ENCODE measurements at places on chromosomes 5 and 9. TPM values are rescaled to one million over a fixed set of nuclear protein-coding genes. Genes with fewer than 3 reads are reported as not detected.

GRCh38 chr5:33934176-33934575 is 2.0 kb upstream of the RXFP3 start:
- DNase-seq = no peak

GRCh38 chr5:133456933-133457402 is 155.4 kb downstream of the FSTL4 start:
- no peak for DNase-seq

GRCh38 chr9:108991479-108991878 is 21.8 kb downstream of the CTNNAL1 start:
- no peak for DNase-seq

KIF12 gene
- polyA plus RNA-seq = 2.5 TPM

DNA sequence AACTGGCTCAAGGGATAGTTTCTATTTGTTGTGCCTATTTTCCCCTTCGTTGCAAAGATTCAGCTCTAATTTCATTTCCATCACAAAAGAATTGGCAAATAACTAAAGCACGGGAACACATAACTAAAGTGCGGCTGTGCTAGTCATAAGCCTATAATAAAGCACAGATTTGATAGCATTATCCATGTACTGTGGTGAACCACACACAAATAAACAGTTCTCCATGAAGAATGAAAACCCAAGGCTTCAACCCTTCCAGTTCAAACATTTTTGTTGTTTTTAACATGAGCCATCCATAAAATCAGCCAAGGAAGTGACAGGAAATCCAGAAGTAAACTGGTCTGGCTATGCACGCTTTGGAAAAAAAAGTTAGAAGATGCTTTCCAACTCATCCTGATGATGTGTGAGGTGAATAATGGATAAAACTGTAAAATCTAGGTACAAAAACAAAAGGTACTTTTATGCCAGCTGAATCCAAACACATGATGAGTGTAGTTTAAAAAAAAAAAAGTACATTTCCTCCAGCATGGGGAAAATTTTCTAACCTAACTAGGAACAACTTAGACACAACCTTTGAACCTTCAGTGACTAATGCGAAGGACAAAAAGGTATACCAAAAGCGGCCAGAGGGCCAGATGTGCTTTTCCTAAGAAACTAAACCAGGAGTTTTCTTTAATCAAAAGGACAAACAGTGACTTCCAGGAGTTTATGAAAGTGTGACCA is 10.2 kb downstream of the ZNF608 start:
- DNase-seq = no peak

- no peak for DNase-seq
These were observed 440.6 kb upstream of the PAPPA start for GRCh38 chr9:115712981-115713380.

DNA sequence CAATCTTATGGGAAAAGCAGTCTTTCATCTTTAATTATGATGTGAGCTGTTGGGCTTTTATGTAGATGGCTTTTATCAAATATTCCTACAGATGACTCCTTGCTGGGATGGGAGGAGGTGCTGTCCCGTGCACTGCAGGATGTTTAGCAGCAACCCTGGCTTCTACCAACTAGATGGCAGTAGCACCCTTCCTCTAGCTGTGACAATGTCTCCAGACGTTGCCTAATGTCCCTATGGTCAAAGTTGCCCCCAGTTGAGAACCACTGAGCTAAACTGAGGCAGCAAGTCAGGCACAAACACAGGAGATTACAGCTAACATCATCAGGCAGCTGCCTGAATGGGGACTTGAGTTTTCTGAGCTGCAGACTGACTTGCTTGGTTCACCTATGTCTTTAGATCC is 401.9 kb upstream of the PDE4D start:
- DNase-seq = no peak

SIT1 gene
- not detected for polyA plus RNA-seq

ANKRD33B gene
- 1.5 TPM for polyA plus RNA-seq

- DNase-seq = no peak
These were observed 29.1 kb downstream of the CFAP77 start for GRCh38 chr9:132439153-132439552.

- no peak for DNase-seq
These were observed 29.4 kb upstream of the HSD17B3 start for GRCh38 chr9:96331236-96331947.

DNA sequence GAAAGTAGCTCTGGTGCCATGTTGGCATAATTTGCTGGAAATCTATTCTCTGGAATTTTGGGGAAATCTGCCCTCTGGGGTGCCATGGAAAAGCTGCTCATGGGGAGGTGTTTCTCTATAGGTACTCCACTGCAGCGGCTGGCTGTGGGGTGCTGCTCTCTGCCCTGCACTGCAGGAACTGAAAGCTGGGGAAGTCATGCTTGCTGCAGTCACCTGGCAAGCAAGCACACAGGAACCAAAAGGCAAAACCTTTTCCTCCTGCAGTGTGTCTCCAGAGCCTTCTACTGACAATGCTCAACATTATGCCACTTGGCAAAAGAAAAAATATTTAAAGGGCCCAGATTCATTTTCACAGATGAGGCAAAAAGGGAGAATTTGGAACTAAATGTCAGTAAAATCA is 25.8 kb upstream of the CARNMT1 start:
- no peak for DNase-seq

PDE8B gene
- 3.2 TPM for polyA plus RNA-seq

DNA sequence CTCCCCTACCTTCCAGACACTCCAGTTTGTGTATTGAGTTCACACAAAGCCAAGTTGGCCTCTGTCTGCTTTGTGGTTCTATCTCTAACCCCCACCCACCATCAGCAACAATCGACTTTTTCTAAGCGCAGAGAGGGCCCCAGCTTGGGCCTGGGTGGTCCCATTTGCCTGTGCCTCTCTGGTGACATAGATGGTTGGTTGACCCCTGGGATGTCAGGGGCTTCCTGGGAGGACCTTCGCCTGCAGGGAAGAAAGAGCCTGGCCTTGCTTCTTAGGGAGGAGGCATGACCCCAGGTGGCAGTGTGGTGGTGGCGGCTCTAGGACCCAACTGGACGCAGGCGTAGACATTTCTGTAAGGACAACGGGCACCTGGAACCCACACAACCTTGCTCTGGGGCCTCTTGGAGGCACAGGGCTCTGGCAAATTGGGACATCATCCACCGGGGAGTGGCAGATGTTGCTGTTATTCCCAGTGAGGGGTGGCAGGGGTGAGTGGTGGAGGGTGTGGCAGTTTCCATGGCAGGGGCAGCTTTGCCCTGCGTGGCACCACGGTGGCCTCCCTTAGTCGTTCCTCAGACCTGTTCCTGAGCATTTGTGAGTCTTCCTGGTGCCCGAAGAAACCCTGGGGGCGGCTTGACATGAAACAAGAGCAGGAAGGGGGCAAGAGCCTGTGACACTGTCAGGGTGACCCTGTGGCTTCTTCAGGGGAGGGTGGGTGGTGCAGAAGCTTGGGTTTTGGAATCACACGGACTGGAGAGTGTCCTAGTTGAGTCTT is 171.0 kb upstream of the IER5L start:
- no peak for DNase-seq

DNA sequence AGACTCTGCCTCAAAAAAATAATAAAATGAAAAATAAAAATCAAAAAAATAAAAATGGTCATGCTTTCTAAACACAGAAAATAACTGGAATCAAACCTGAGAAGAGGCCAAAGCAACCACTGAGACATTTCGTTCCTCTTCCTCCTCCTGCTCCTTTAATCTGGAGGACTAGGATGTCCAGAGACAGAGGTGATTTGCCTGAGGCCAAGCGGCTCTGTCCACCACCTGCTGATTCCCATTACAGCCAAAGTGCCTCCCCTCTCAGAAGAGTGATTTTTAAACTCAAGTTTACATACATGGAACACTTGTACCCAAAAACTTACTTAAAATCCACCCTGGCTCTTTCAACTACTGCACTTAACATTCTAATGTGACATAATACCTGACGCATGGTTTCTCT is 65.6 kb downstream of the TLE1 start:
- no peak for DNase-seq

GRCh38 chr5:71949772-71950171 is 157.5 kb upstream of the MAP1B start:
- no peak for DNase-seq

- DNase-seq = no peak
These were observed 86.2 kb downstream of the GCNT1 start for GRCh38 chr9:76545191-76545590.

Measured in left renal pelvis (tissue), 4 donors.